ENCODE measurements at places on chromosomes 1 and 21. TPM values are rescaled to one million over a fixed set of nuclear protein-coding genes. Genes with fewer than 3 reads are reported as not detected.

The TEDDM1 gene
- total RNA-seq: not detected

The YY1AP1 gene
- 46.4 TPM for total RNA-seq

The SMIM11 gene
- total RNA-seq: 20.5 TPM

The SAMD13 gene
- 1.1 TPM for total RNA-seq

The LRRC38 gene
- total RNA-seq: not detected

The C1orf198 gene
- 14.2 TPM for total RNA-seq
